ENCODE measurements at places on chromosomes 7 and 10. TPM values are rescaled to one million over a fixed set of nuclear protein-coding genes. Genes with fewer than 3 reads are reported as not detected.
A peak's percentile ranks its signal among the peaks of the same experiment; 100 is the strongest.

- no peaks in the 10 kb centered on the region for H3K27me3 ChIP-seq
- no peaks in the 10 kb centered on the region for H3K4me1 ChIP-seq
- no peak overlapping the region for H3K4me3 ChIP-seq
- no peaks in the 10 kb centered on the region for H3K36me3 ChIP-seq
- no peak for DNase-seq
Observed at GRCh38 chr7:14628516-14628915, 274.0 kb downstream of the DGKB start.

DNA sequence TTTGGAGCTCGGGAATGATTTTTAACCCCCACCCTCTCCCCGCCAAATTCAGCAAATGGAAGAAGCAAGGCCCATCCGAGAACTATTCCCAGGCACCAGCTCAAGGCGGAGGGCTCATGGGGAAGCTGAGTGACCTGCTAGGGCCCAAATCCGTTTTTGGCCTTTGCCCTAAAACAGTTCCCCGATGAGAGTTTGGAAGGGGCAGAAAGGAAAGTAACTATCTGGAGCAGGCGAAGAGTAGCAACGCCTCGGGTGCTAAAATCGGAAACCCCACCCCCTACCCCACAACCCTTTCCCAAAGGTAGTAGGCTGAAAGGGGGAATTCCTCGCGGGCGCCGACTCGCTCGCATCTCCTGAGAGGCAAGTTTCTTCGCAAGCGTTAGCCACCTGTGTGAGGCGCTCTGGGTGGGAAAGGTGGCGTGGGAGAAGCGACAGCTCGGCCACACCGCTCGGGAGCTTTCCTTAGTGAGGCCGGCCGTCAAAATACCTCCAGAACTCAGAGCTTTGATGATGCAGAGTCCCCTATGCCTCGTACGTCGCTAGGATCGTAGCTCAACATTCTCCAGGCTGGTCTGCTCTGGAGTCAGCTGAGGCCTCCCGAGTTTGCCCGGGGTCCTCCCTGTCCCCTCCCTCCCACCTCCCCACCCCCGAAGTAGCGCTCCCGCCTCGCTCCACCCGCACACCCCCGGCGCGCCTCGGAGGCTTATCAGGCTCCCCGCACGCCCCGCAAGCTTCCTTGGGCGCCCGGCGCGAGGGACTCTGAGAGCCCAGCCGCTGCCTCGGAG, 642 bp upstream of the PRKG1 start:
- peak overlapping the region; percentile 82 for H3K4me3 ChIP-seq
- peak; percentile 81 for DNase-seq
- H3K36me3 ChIP-seq: no peaks in the 10 kb centered on the region
- no peak overlapping the region for H3K27ac ChIP-seq

- peak overlapping the region; percentile 57 for H3K27ac ChIP-seq
- no peak for DNase-seq
- no peaks in the 10 kb centered on the region for H3K27me3 ChIP-seq
- peaks cover 63% of the 10 kb centered on the region for H3K36me3 ChIP-seq
- peaks cover 5% of the 10 kb centered on the region for H3K4me1 ChIP-seq
- H3K4me3 ChIP-seq: no peak overlapping the region
Observed at GRCh38 chr10:48552946-48553564, 51.8 kb downstream of the ARHGAP22 start.

GRCh38 chr10:124403548-124403947, 15.2 kb downstream of the OAT start:
- no peak overlapping the region for H3K4me3 ChIP-seq
- no peaks in the 10 kb centered on the region for H3K4me1 ChIP-seq
- DNase-seq: peak; percentile 77
- H3K27me3 ChIP-seq: no peaks in the 10 kb centered on the region
- peaks cover 79% of the 10 kb centered on the region for H3K36me3 ChIP-seq

The CFAP46 gene
- 0.29 TPM for total RNA-seq

DNA sequence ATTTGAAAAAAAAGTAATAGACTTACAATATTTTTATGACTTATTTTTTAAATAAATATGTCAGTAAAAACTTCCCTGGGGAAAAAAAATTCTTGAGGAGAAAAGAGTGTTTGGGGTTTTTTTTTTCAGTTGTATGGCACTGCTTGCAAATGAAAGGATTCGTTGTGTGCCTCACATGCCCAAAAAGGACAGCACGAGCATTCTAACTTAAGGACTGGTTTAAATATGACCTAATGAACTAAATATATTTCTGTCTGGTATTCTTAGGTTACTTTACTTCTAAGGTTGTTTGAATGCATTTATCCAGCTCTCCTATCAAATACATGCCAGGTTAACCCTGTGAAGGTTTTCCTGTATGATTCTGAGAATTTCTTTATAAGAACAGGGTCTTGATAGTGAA, 988 bp upstream of the CD36 start:
- no peaks in the 10 kb centered on the region for H3K27me3 ChIP-seq
- no peak for DNase-seq
- H3K4me1 ChIP-seq: peaks cover 20% of the 10 kb centered on the region
- no peak overlapping the region for H3K4me3 ChIP-seq

GRCh38 chr7:159040912-159041711, 103.6 kb downstream of the VIPR2 start:
- DNase-seq: no peak
- no peak overlapping the region for H3K4me3 ChIP-seq
- no peak overlapping the region for H3K27ac ChIP-seq

DNA sequence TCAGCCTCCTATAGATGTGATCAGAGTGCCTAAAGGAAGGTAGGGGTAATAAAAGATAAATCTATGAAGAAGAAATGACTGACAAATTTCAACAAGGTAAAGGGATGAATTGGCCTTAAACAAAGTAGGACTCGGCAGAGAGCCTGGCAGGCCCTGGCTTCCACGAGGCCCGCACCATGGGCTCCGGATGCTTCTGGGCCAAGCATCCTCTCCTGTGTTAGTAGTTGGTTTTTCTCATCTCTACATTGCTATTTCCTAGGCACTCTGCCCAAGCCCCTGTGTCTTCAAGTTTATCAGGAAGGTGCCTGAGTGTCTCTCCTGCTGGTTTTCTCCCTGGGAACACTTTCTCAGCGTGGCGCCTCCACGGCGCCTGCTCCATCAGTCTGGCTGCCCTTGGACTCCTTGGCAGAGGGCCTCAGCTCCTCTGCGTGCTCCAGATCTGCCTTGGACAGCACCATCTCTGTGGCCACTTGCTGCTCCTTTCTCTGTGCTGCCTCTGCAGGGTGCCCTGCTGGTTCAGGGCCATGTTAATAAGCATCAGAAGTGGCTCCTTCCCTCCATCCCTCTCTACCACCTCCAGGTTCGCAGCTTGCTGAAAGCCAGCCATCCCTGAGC, 413.3 kb upstream of the DPP6 start:
- H3K36me3 ChIP-seq: no peaks in the 10 kb centered on the region
- no peaks in the 10 kb centered on the region for H3K27me3 ChIP-seq
- H3K4me1 ChIP-seq: no peaks in the 10 kb centered on the region

The DCLRE1C gene
- 17.7 TPM for total RNA-seq

- H3K36me3 ChIP-seq: no peaks in the 10 kb centered on the region
- H3K27ac ChIP-seq: no peak overlapping the region
- H3K4me1 ChIP-seq: peaks cover 26% of the 10 kb centered on the region
- peak; percentile 64 for DNase-seq
Observed at GRCh38 chr10:132520177-132520811, 17.3 kb upstream of the INPP5A start.

The COPG2 gene
- 53.0 TPM for total RNA-seq

GRCh38 chr10:5811387-5811821, 1.8 kb downstream of the GDI2 start:
- H3K27me3 ChIP-seq: no peaks in the 10 kb centered on the region
- peak overlapping the region; percentile 88 for H3K27ac ChIP-seq
- H3K4me1 ChIP-seq: peaks cover 37% of the 10 kb centered on the region

DNA sequence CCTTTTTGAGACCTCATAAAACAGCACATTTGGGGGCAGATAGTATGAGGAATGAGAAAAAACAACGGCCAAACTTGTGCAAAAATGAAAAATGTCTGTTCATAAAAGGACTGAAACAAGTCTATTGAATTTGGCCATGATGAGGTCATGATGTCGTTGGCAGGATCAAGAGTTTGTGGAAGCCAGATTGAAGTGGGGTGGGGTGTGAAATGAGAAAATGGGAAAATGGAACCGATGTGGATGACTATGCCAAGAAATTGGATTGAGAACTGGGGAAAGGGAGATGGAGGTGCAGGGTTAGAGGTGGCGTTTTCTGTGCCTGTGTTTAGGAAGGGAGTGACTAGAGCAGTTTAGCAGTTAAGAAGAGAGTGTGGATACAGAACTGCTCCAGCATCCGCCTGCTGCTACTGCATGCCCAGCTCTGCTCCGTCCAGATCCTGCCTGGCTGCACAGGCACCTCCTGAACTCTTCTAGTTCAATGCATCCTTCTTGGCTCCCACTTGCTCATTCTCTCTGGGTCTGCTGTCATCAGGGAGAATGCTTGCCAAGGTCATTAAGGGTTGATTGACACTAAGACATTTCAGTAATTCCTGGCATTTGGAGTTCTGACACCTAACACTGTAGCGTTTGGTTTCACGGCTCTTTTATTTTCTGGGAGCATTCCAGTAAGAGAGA, 111.9 kb downstream of the GALNT17 start:
- H3K27me3 ChIP-seq: no peaks in the 10 kb centered on the region
- H3K36me3 ChIP-seq: no peaks in the 10 kb centered on the region

DNA sequence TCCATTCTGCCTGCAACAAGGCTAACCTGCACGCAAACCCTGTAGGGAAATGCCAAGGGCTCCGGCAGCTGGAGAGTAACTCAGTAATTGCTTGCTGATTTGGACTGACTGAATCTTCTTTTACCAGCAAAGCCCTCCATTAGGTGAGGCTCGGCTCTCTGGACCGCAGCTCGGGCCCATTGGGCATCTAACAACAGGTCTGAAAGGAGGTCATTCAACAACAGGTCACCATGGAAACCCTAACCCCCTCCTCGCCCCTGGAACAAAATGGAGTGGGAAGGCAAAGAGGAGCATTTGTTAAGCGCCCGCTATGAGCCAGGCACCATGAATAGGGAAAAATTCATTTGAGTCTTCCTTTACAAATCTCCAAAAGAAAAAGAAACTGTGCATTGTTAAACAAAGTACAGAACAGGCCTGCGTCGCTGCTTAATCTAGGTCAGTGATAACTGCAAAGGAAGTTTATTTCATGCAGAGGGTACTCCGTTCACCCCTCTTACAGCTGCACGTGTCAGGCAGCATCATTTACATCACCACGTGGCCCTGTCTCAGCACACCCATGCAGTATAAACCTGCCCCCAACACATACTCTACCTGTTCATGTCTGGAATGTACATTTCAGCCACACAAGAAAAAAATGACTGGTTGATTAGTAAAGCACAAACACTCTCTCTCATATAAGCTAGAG, 248.8 kb upstream of the NEBL start:
- no peak overlapping the region for H3K4me3 ChIP-seq
- no peaks in the 10 kb centered on the region for H3K4me1 ChIP-seq
- no peak for DNase-seq
- H3K27ac ChIP-seq: no peak overlapping the region

- no peaks in the 10 kb centered on the region for H3K36me3 ChIP-seq
- no peaks in the 10 kb centered on the region for H3K4me1 ChIP-seq
- no peaks in the 10 kb centered on the region for H3K27me3 ChIP-seq
- no peak overlapping the region for H3K27ac ChIP-seq
- no peak overlapping the region for H3K4me3 ChIP-seq
- no peak for DNase-seq
Observed at GRCh38 chr7:152751449-152752141, 8.0 kb upstream of the ACTR3B start.

The TAF5 gene
- total RNA-seq: 3.3 TPM

- DNase-seq: no peak
- no peak overlapping the region for H3K27ac ChIP-seq
- H3K4me1 ChIP-seq: no peaks in the 10 kb centered on the region
- no peak overlapping the region for H3K4me3 ChIP-seq
Observed at GRCh38 chr10:126844406-126844805, 60.8 kb upstream of the DOCK1 start.

DNA sequence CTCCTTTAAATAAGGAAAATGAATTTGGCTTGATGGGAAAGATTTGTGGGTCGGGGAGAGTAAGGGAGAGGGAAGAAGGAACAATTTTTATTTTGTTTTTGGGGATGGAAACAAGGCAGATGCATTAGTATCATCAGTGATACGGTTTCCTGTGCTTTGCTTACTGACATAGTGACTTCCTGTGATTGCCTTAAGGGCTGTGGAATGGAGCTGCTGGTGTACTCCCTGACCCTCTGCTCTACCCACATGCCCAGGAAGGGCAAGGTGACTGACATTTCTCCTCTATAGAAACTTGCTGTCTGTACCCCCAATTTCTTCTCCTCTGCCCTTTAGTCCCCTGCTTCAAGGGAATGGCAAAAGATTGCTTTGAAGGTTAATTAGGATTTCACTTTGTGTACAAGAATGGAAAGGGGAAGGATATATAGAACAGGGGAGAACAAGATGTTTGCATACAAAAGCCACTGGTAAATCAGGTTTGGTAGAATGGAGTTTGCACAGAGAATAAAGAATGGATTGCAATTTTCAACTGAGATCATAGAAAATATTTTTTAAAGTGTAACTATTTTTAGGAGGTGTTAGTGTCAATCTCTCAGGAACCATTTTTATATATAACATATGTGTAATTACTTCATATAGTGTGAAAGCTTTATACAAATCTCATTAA, 129.0 kb upstream of the AGR3 start:
- H3K4me3 ChIP-seq: no peak overlapping the region

The RNF32 gene
- under 0.01 TPM for total RNA-seq

- no peaks in the 10 kb centered on the region for H3K4me1 ChIP-seq
- no peak overlapping the region for H3K4me3 ChIP-seq
- no peaks in the 10 kb centered on the region for H3K36me3 ChIP-seq
- H3K27me3 ChIP-seq: no peaks in the 10 kb centered on the region
Observed at GRCh38 chr10:86344714-86345161, 21.9 kb downstream of the GRID1 start.

The OIT3 gene
- total RNA-seq: under 0.01 TPM

Data from osteoblast (primary cell).